Stimulated activated CD4-positive, alpha-beta T cell treated with anti-CD3 and anti-CD28 coated beads, Interleukin-1b, Interleukin-23, amount 100 ng/mL, for 1 hour (primary cell): ENCODE measurements at places on chromosomes 7 and 10.

GRCh38 chr10:129547608-129548007 is 80.6 kb downstream of the MGMT start:
- DNase-seq = no peak

DNA sequence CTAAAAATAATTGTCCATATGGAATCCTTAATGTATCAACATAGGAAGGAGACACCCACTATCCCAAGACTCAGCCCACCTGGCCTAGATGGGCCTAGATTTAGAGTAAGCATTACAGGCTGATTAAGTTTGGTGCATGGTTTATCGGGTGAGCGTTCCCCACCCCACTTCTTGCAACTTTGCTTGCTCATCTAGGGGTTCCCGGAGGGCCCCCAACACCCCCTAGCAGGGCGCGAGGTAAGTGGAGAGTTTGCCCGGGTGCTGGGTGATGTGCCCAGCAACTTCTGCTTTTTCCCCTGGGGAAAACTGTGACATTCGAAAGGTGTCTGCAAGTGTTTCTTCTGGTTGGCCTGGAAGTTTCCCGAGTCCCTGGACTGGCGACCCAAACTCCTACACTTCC is 31.7 kb downstream of the SKIDA1 start:
- no peak for DNase-seq

DNA sequence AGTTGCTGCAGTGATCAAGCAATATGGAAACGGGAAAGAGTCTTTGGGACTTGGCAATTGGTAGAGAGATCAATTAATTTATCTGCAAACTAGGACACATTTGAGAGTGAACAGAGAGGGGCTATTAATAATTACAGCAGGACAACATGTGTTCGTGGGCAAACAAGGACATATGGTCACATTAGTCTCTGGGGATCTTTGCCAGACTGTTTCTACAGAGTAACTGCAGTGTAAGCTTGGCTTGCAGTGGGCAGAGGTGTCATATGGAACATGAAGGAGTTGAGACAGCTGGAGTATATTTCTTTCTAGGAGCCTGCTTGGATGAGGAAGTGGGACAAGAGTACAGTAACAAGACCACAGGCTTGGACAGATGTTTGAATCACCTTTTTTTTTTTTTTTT is 232.1 kb upstream of the LYZL1 start:
- no peak for DNase-seq

- no peak for DNase-seq
These were observed 424.0 kb downstream of the EXOC4 start for GRCh38 chr7:133676805-133677370.

GRCh38 chr10:124731551-124731950 is 12.6 kb downstream of the FAM53B start:
- DNase-seq = no peak

DNA sequence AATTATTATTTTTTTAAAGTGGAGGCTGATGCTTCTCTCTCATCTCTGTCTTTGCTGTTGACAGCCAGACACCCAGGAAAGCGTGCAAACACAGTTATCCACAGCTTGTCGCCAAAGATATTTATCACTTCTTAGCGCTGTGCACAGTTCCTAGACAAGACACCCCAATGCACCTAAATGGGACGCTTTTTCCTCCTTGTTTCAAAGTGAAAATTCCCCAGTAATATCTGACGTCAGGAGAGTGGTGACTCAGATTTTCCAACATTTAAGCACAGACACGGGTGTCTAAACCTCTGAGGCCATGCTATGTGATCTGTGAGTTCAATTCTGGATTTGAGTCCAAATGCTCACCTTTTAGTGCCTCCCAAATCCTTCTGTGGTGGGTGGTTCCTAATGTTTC is 151.6 kb downstream of the EMX2 start:
- DNase-seq = no peak

- no peak for DNase-seq
These were observed 14.1 kb upstream of the AKR1B10 start for GRCh38 chr7:134513169-134513752.

DNA sequence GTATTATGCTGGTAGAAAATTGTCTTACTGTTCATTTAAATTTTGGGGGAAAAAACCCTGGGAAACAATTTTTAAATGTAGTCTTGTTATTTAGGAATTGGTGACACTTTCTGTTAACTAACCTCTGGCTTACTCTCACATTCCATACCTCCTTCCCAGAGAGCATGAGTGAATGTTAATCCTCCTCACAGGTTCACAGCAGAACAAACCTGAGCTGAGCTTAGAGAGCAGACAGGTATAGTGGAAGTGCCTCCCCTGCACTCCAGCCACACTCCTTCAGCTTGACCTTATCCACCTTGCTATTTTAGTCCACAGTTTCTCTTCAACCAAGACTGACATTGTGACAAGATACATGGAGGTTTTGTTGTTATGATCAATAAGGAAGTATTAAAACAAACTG is 235.9 kb downstream of the FOXP2 start:
- no peak for DNase-seq

DNA sequence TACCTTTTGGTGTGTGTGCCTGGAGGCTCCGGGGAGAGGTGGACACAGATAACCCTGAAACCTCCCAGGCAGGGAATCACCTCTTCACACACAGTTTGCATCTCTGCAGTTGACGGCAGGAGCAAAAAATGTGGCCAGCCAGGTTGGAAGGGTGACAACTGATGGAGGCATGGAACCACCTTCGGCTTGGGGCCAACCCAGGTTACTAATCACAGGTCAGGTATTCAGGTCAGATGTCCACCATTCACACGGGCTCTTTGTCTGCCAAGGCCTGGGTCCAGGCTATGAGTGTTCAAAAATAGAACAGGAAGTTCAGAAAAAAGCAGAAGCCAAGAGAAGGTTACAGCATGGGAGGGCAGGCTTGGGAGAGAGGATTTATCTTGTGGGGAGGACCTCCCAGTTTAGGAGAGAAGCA is 137.2 kb upstream of the EFCAB10 start:
- no peak for DNase-seq

GRCh38 chr10:125281091-125281490 is 120.7 kb upstream of the CTBP2 start:
- DNase-seq = no peak
